ENCODE measurements at places on chromosomes 5 and 9. TPM values are rescaled to one million over a fixed set of nuclear protein-coding genes. Genes with fewer than 3 reads are reported as not detected.

DNA sequence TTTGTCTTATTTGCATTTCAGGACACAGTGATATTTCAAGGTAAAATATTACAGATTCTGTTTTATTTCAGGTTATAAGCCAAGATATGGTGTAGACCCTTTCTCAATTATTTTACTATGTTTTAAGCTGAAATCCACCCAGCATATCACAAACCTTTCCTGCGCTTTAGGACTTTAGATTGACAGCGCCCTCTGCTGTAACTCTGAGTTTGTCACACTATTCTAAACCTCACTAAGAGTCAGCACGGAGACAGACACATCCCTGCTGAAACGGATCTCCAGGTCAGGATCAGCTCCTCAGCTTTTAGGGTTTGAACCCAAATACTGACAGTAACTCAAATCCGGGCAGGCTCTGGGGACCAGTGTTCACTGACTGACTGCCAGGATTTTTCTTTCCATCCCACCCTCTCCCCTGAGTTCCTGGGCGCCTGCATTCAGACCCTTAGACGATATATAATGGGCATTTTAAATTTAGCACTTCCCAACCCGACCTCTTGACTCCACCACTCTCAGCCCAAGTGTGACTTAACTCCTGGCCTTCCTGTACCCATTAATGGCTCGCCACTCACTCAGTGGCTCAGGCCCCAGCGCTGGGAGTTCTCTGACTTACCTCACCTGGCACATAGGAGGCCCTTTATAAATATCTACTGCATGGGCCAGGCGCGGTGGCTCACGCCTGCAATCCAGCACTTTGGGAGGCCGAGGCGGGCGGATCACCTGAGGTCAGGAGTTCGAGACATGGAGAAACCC, 33.5 kb downstream of the TLX3 start:
- DNase-seq: peak; percentile 81

DNA sequence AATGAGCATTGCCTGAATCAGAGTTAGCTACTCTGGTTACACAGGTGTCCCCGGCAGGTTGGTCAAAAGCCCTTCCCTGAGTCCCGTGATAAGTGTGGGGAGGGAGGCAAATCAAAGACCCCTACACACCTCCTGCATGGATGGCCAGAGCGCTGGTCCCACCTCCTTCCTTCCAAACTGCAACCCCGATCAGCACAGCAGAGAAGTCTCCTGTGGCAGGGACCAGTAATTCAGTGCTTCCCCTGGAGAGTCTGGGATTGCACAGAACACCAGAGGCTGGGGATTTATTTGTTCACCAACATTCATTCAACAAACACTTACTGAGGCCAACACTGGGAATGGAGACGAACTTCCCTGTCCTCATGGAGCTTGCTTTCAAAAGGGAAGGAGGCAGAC, 46.2 kb downstream of the NSUN2 start:
- no peak for DNase-seq

DMRT3 gene
- not detected for polyA plus RNA-seq

GRCh38 chr5:75286211-75286773, 49.6 kb upstream of the ANKRD31 start:
- DNase-seq: no peak

- no peak for DNase-seq
These were observed 136.8 kb upstream of the LPCAT1 start for GRCh38 chr5:1660511-1660910.

GRCh38 chr5:69368458-69369339, 621 bp downstream of the AK6 start:
- DNase-seq: no peak

DNA sequence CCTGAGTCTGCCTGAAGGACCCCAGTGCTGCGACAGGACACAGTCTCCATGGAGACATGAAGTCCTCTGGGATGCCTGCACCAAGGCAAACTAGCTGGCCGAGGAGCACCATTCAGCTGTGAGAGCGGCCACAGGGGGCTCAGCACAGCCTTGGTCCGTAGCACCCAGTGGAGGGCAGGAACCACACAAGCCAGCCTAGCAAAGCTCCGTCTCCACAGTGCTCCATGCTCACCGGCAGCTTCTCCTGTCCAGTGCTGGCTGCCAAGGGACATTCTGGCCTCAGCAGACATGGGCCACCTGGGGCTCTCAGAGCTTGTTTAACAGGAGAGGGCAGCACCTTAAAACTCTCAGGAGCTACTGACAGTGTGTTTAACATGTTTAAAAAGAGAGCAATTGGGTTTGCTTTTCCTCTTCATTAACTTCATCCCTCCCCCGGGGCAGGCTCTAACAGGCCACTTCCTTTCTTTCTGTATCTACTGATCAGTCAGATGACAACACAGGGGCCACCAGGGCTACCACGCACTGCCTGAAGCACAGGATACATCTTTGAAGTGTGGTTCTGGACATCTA, 57.0 kb downstream of the SECISBP2 start:
- DNase-seq: no peak

DNA sequence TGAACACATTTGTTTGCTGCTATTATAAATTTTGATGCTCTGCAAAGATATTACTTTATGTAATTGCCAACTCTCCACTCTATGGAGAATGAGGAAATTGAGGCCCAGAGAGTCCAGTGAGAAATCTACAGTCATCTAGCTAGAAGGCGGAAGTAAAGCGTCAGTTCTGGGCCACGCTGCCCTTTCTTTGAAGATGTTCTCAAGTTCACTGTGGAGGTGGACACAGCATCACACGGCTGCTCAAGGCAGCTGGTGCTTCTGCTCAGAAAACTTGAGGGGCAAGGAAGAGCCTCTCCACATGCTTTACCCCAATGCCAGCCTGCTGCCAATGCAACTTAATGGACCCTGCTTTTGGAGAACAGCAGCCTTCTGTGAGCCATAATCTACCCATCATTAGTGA, 96.3 kb downstream of the TTLL11 start:
- DNase-seq: no peak

DNA sequence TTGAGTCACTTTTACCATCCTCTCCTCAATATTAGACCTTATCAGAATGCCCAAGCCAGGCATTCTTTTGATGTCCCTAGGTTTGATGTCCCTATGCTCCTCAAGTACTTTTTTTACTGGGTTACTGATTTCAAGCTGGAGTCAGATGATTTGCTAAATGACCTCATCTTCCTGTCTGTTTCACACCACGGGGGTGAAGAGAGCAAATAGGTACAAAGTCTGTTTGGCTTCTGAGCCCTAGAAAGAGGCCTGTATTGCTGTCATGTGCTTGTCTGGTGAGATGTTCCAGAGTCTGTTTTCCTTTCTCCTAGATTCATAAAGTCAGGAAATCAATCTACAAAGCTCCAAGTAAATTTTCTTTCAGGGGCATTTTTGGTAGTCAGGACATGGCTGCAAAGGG, 12.7 kb upstream of the DAB2 start:
- DNase-seq: no peak

DNA sequence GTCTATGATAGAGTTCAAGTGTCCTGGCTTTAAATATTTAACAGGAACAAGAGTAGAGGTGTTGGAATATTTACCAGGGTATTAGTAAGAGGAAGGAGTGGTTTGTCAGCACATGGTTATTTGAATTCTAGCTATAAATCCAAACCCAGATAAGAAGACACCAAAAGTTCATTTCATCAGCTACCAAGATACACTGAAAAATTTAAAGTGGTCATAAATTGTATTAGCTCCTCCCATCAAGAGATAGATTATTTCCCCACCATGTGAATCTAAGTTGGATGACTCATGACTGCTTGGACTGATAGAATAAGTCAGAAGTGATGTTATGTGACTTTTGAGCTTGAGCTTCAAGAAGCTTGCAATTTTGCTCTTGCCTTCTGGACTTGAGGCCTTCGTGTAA, 72.1 kb upstream of the GRAMD2B start:
- no peak for DNase-seq

- peak; percentile 66 for DNase-seq
These were observed 38.0 kb downstream of the ADAMTS16 start for GRCh38 chr5:5178136-5178535.

PCDHA6 gene
- polyA plus RNA-seq: not detected

DNA sequence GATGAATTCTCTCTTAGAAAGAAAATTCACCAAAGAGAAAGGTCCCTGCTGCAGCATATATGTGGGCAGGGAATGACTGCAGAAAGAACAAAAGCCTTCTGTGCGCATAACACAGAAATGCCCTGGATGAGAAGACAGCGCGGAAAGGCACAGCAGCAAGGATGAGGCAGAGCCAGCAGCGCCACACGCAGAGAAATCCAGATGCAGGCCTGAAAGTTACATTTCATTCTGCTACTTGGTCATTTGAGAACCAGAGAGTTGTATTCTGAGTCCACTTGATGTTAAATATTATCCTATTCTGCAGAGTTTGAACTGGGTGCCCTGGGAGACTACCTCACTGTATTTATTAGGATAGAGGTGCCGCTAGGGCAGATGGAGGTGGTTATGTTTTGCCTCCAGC, 68.5 kb downstream of the GLDC start:
- DNase-seq: no peak

DNA sequence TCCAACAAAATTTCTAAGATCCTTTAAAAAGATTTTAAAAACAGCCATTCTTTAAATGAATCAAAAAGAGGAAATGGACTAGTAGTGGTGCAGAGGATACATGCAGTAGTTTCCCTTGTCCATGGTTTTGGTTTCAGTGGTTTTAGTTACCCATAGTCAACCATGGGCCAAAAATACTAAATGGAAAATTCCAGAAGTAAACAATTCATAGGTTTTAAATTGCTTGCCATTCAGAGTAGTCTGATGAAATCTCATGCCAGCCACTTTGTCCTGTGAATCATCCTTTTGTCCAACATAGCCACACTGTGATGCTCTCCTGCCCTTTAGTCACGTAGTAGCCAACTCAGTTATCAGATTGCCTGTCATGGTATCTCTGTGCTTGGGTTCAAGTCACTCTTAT, 286.1 kb downstream of the ANXA1 start:
- DNase-seq: no peak

HTR4 gene
- not detected for polyA plus RNA-seq

GRCh38 chr5:2254406-2254805, 371.7 kb upstream of the IRX4 start:
- DNase-seq: no peak

- no peak for DNase-seq
These were observed 708.8 kb downstream of the MTRR start for GRCh38 chr5:8577792-8578191.

CCNO gene
- 8.5 TPM for polyA plus RNA-seq

DNA sequence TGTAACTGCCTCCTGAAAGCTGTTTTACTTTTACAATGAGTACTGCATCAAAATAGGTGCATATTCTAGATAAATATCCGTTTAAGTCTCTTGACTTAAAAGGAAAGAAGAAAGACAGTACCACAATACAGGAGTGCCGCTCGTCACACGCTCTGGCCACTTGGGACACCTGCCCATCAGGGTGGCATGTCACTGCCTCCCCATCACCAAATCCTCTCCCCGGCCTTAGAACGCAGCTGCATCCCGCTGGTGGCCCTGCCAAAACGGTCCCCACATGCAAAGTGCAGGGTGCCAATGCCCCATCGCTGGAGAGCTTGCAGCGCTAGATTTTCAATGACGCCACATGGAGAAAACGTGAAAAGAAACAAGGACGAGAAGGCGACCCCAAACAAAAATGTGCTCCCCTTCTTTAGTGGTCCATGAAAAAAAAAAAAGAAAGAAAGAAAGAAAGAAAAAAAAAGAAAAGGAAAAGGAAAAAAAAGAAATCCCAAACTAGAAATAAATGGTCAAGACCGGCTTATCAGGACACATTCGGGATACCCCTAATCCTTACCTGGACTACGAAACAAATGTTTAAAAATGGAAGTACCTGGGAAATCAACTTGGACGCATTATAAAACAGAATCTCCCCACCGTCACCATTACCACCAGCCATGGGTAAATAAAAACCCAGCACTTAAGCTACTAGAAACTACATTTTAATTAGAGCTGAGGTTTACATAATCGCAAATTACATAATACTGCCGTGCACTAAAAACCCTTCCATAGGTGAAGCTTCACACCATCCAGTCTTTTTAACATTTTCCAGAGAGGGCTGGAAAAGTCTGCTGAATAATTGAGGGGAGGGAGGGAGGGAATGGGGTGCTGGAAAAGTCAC, 1.0 kb downstream of the ANKH start:
- no peak for DNase-seq

- DNase-seq: no peak
These were observed 61.6 kb downstream of the ANXA1 start for GRCh38 chr9:73213300-73213699.

DNA sequence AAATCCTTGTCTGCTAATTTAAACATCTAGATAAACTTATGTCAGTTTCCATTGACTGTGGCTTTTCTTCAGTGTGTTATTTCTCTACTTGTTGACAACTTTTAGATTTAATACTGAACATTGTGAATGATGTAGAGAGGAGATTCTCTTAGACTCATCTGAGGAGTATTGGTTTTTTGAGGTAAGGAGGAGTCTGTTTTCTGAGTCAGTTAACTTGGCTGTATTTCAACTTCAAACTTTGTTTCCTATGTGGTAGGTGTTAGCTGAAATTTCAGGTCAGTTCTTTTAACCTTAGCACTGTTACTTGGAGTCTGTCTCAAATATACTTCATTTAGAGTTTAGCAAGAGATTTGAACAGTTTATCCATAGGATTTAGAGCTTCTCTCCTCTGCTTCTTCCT, 67.9 kb downstream of the XRCC4 start:
- no peak for DNase-seq

DNA sequence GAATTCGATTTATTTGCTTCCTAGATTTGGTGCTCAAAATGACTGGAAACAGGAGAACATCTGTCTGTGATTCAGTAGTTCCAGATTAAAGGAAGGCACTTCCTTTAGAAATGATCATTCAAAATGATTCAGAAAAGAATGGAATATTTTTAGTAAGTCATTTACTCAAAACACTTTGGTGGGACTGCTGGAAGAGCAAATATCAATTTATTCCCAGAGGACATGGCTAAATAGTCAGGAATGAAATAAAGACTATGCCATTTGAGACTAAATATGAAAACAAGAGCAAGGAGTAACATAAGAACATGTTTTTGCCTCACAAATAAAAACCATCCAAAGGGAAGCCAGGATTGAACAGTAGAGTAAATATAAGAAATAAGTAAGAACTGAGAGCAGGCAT, 138.6 kb upstream of the RASA1 start:
- no peak for DNase-seq

GRCh38 chr5:18972177-18972576, 1015.8 kb downstream of the CDH18 start:
- no peak for DNase-seq

All from stomach (tissue), 19 donors.